ENCODE measurements at places on chromosomes 7 and 10.

DNA sequence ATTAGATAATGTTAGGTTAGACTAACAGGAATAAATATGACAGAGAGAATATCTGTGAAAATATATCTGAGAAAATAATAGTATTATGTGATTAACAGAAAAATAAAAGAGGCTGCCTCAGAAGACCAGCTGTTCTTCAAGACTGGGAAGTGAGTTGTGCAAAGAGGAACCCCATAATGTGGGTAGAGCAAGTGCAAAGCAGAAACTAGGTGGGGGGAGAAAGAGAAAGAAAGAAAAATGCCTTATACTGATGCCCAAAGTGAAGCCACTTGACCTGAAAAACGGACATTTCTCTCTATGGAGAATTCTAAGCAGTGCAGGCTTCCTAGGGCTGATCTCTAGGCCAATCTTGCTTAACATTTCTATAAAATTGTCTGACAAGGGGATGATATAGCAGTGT, 3.8 kb downstream of the NEBL start:
- no peak for DNase-seq

GRCh38 chr7:155846936-155847335, 34.7 kb upstream of the SHH start:
- no peak for DNase-seq

GRCh38 chr7:112821345-112821744, 31.2 kb upstream of the TMEM168 start:
- DNase-seq = no peak

DNA sequence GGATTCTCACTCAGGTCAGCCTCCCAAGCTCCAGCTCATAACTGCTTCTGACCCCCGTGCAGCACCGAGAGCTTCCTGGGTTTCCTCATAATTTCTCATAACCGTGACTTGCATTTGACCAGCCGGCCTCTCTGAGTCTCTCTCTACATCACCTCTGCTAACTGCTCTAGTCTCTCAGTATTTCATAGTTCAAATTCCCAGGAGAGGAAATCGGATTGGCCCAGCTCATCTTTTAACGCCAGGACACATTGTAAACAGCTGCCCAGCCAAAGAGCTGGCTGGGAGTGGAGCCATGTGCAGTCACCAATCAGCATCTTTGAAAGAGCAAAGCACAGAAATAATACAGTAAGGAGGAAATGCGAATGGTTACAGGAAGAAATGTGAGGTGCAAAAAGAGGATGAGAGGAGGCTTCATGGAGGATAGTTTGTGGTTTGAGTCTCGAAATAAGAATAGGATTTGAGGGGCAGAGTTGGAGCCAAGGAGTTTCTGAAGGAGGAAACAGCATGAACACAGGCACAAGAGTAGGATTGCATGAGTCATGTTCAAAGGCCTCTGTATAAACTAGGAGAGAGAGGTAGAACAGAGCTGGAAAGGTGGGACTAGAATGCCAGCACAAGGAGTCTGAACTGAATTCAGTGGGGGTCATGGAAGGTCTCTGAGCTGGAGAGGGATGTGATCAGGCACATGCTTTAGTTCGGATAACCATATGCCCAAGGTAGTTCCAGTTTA, 15.2 kb upstream of the LBX1 start:
- no peak for DNase-seq

DNA sequence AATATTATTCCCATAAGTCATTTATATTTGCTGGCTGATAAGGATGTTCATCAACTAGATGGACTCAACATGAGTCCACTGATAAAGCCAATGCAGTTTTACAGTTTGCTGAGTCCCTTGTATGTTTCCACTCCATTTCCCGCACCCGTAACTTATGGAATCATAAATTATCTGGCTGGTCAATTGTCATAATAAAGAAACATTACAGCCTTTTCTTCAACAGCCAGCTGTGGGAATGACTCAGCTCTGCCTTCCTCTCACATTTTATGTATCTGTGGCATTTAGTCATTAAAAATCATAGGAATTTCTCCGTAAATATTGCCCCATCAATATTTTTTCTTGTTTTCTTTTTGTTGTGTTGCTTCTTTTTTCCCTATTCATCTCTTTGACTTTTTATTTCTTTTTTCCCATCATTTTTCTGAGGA, 22.3 kb upstream of the TMEM26 start:
- DNase-seq = peak; percentile 26

DNA sequence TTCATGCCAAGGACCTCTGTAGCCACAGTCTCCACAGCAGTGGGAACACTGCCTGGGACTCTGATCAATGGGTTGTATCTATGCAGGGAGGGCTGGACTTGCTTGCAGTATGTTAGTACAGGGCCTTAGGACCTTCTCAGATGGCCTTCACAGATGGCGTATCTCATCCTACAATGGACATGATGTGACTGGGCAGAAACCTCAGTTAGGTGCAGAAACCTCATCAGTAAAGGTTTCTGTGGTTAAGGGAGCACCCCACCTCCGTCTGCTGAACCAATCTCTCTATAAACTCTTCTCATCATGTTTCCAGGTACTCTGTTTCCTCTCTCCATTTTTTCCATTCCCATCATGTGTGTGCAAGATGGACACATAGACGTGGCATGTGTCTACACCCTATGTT, 154.9 kb downstream of the EVX1 start:
- DNase-seq = no peak

DNA sequence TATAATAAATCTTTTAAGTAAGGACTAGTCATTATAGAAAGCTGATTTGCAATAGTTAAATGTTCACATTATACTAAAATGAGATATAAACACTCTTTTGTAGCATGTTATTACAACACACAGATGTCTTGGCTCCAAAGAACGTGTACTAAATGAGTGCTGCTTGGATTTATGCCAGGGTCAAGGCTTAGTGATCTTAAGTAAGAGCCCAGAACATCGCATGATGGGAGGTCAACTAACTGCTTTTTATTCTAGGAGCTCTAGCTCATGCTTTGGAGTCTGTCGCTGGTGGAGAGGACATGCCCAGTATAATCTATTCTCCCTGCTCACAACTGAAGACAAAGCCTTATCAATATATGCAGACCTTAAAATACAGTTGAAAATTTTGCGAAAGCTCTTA, 315.1 kb downstream of the BBS9 start:
- no peak for DNase-seq

GRCh38 chr10:114507449-114507848, 103.1 kb upstream of the AFAP1L2 start:
- no peak for DNase-seq

DNA sequence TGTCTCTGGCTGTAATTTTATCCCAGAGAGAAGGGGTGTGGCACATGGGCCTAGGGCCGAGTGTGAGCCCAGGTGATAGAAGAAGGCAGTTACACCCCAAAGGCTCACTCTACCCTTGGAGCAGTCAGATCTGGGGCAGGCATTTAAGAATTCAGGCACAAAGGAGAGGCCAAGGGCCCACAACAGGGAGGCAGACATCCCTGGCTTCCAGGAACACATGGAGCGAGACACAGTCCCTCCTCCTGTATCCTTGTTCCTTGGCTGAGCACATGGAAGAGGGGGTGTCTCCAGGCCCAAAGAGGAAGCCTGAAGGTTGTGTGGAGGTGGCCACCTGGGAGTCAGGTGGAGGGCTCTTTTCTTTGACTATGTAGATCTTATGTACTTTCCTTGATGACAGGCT, 286.2 kb downstream of the RPS24 start:
- DNase-seq = no peak

DNA sequence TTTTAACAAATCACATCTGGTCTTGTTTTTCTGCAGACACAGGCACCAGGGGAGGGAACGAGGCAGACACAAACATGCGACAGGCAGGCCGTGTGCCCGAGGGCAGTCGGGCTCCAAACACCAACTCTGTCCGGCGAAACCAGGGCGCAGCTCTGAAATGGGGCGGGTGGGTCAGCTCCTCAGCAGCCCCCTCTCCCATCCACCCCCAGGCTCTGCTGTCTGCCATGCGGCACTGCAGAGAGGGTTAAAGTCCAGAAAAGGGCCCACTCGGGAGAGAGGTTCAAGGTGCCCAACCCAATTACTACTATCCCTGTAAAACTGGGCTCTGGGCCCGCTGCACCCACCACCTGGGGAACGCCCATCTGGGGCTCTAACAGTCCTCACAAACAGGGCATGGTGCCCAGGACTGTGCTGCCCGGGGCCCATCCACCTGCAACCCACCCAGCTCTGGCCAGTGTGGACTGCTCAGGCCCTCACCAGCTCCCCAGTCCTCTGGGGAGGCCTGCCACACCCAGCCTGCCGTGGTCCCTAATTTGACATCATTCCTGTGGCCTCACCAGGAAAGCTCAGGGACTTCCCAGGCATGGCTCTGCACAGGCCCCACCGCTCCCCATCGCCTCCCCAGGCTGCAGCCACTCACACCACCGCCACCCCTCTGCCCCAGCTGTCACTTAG, 18.7 kb downstream of the YKT6 start:
- DNase-seq = no peak

DNA sequence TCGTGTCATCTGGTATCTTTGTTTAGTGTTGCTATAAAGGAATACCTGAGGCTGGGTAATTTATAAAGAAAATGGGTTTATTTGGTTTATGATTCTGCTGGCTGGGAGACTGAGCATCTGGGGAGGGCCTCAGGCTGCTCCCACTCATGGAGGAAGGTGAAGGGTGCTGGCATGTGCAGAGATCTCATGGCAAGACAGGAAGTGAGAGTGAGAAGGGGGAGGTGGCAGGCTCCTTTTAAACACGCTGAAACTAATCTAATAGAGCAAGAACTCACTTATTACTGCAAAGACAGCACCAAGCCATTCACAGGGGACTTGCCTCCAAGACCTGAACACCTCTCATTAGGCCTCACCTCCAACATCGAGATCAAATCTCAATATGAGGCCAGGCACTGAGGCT, 11.3 kb downstream of the OIT3 start:
- DNase-seq = no peak

- DNase-seq = no peak
These were observed 249.4 kb downstream of the COBL start for GRCh38 chr7:51067258-51067657.

DNA sequence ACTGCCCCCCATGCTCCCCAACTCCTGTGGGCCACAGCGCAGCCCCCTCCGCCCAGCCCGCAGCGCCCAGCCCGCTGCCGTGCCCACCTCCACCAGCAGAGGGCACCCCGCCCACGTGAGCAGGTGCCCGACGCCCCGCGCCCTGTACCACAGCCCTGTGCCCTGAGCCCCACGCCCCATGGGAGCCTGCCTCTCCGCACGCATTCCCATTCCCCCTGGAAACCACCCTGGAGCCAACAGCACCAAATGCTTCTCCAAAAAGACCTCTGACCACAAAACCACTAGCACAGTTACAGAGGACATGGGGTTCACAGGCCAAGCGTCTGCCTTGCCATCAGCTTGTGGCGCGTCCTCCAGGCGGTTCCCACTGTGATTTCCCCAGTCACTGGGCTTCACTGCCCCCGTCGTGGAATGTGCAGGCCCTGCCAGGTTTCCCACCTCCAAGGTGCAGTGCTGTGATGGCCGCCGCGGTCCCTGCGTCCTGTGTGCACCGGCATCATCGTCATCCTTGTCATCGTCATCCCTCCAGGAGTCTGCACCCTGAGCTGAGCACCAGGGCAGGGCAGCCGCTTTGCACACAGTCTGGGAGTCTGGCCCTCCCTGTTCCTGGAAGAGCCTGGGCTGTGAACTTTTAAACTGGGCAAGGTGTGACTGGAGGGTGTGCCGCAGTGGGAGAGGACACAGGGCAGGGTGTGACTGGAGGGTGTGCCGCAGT, 61.7 kb downstream of the PWWP2B start:
- DNase-seq = peak; percentile 63

- no peak for DNase-seq
These were observed at the start of gene PRSS2 for GRCh38 chr7:142770661-142771352. Gene PRSS2 (plus strand): TSS chr7:142770970. CDS start chr7:142770983, 13 bp downstream.

- peak; percentile 58 for DNase-seq
These were observed 189.8 kb downstream of the HECW1 start for GRCh38 chr7:43302211-43302711.

GRCh38 chr10:23070913-23071218, 24.5 kb upstream of the MSRB2 start:
- no peak for DNase-seq

DNA sequence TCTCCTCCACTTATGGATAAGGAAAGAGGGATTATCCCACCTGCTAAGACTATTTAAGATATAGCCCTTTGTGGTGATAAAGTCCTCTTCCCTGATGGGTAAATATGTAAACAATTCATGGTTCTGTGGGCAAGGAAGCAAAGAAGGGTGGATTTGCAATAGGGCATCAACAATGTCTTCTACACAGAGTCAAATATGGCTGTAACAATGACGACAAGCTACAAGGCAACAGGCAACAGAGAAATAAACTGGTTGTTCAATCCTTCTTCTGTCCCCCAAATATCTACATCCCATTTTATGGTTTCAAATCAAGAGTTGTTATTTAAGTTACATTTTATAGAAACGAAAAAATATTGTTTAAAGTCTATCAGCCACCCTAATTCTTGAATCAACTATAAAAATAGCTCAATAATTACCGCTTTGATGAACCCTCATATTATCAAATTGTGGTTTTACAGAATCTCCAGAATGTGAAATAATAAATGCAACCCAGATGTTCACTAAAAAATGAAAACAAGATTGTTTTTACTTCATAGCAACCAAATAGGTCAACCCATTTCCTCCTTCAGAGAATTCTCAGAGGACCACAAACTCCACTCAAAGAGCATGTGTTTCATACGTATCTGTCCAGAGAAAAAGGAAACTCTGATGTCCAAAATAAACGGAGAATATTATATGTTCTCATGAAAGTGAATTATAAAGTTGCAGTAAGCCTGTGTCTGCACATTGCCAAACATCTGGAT, 13.8 kb downstream of the CYTH3 start:
- no peak for DNase-seq

GRCh38 chr10:29068302-29068701, 220.6 kb upstream of the LYZL1 start:
- no peak for DNase-seq

DNA sequence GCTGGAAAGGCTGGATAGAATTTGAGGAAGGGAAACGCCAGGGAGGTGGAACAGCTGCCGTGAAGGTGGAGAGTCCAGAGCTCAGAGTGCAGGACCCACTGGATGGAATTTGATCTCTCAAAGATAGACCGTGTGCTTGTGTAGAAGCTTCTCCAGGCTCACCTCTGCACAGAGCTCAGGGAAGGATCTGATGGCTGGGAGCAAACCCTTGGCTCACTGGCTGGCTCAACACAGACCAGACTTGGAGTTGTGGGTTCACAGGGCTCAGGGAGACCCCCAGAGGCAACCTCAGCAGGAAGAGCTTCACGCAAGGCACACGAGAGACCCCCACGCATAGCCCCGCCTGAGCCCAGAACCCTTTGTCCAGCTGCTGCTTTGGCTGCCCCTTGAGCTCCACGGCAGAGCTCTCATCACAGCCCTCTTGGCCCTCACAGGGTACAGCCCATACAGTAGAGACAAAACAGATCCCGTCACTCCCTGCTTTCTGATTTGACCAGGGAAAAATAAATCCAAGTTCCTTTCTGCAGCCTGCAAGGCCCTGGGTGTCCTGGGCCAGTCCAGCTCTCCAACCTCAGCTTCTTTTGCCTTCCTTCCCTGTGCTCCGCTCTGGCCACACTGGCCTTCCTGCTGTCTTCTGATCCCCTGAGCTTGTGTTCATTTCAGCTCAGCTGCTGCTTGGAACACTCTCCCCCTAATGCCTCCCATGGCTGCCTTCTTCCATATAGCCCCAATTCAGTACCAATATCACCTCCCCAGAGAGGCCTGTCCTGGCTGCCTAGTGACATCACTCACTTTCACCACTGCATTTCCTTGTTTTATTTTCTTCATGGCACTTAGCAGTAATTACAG, 26.3 kb downstream of the GHRHR start:
- no peak for DNase-seq

Measured in RWPE1 (cell line).